Fibroblast of villous mesenchyme (primary cell): ENCODE measurements at places on chromosomes 3 and 15. TPM values are rescaled to one million over a fixed set of nuclear protein-coding genes. Genes with fewer than 3 reads are reported as not detected.

B3GALNT1 gene
- total RNA-seq: 15.1 and 17.7 TPM in 2 replicates

DNA sequence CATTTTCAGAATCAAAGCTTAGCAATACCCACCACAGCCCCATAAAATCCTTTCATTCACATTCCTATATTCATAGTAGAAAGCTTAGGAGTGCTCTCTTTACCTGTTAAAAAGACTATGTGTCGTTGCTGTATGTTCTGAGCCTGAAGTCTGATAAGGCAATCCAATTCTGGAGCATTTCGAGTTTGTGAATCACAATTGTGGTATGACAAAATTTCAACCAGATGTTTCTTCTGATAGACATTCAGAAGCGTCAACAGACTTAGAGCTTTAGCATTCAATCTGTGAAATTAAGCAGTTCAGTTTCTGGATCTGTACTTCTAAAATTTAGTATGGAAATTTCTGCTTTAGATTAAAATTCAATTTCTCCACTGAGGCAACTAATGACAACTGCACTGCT lies 58.3 kb downstream of the TASOR start:
- DNase-seq: peak; percentile 47

DNA sequence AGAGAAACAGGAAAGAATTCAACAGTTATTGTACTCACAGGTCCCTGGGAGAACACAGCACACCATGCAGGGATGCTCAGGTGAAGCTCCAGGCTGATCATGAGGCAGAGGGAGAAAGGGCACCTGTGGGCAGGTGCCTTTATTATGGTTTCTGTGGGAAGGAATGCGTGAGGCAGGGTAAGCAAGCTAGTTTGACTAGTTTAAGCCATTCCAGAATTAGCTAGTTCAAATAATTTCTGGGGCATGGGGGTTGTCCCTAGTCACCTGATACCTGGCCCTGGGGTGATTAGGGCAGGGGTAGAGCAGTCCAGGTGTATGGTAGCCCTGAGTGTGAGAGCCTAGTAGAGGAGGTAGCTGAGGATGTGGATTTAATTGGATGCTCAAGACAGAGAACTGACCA lies 47.9 kb upstream of the DCLK3 start:
- no peak for DNase-seq

DNA sequence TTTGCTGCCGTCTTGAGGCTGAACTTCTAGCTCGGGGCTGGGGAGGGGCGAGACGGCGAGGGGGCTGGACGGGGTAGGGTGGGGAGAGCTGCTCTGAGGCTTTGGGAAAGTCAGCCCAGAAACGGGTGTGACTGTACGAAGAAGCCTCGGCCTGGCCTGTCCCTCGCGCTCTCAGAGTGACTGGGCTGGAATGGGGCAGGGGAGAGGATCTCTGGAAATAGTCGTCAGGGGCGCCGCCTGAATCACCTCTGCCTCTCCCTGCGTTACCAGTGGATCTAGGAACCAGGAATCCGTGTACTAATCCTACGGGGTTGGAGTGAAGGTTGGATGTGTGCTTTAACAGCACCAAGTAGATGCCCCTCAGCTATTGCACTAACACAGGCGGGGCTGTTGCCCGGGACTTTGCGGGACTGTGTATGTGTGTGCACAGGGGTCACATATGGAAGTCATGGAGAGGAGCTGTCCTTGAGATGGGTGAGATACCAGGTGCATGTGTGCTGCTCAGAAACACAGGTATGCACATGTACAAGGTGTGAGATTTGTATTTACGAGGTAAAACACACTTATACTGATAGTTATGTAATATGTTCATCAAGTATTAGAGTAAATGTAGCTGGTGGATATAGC lies 591 bp downstream of the FOXL2NB start:
- peak; percentile 52 for DNase-seq

DNA sequence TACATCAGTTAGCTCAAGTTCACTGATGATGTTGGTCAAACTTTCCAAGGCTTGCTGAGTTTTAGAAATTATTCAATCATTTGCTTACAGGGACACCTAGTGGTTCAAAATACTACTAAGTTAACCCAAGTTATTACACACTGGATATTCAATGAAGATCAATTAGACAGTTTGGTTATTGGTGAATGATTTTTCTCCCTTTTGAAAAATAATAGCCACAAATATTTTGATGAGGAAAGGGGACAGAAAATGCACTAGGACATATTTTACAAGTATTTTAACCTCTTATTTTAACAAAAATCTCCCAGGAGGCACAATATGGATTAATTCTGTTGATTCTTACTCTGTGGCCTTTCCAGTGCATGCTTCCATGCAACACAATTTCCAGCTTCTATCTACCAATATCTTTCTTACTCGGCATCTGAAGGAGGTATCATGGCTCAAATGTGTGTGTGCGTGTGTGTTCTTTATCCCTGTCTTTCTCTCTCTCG lies 20.1 kb upstream of the GOLGA6L2 start:
- DNase-seq: peak; percentile 47

DNA sequence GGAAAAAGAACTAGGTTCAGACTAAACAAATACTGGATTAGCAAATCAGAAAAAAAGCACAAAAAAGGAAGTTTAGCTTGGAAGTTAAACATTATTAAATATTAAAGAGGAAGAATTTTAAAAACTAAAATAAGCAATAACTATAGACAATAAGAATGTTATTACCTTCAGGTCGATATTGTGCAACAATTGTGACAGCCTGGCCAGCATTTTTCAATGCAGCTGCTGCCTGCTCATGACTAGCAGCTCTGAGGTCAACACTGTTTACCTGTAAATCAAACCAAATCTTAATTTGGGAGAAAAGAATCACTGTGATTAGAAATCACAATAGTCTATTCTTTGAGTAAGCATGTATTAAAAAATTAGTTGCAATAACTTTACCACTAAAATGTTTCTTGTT lies 75.1 kb upstream of the MELTF start:
- DNase-seq: peak; percentile 44

DNA sequence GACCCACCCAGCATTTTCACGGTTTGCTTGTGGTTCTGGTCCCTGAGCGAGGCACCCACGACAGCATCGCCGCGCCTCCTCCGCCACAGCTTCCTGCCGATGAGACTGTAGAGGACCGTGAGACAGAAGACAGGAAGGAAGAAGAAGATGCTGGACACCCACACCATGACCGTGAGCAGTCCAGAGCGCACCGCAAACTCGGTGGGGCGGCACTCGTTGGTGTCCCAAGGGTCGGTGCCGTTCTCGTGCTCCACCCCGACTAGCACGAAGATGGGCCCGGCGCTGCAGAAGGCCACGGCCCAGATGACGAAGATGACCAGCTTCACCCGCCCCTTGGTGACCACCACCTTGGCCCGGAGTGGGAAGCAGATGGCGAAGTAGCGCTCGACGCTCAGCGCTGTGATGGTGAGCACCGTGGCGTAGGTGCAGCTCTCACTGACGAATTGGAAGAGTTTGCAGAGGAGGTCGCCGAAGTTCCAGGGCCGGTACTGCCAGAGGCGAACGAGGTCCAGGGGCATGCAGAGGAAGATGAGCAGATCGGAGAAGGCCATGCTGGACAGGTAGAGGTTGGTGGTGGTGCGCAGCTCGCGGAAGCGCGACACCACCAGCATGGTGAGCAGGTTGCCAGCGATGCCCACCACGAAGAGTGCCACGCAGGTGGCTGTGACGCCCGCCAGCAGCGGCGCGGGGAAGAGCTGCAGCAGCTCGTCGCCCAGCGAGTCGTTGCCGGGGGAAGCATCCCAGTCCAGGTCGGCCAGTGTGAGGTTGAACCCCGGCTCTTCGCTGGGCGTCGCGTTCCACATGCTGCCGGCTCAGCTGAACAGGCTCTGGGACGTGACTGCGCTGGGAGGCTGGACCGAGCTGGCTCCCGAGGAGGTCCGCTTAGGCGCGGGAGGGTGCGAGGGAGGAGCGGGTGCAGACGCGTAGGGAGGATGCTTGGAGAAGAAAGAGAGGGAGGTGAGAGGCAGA lies at the start of gene GHSR:
Gene GHSR, minus strand, starts transcription at position 846 of the 969 bp plus-strand sequence. Its CDS starts 43 bp downstream, at position 803.
- DNase-seq: no peak

GRCh38 chr15:51814606-51815005 lies 14.8 kb upstream of the TMOD3 start:
- DNase-seq: no peak
